ENCODE measurements at places on chromosomes 2 and 18.

DNA sequence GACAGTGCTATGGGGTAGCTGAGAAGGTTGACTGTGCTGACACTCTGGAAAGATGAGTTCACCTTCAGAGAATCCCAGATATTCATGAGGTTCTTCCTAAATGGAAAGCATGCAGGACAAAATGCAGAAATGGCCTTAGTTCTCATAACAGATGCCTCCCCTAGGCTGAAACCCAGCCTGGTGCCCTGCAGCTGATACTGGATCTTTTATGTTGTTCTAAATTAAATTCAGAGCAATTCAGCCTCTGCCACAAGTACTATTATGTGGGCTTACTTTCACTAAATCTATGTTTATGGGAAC lies 172.0 kb upstream of the SERPINE2 start:
- DNase-seq, result no peak

DNA sequence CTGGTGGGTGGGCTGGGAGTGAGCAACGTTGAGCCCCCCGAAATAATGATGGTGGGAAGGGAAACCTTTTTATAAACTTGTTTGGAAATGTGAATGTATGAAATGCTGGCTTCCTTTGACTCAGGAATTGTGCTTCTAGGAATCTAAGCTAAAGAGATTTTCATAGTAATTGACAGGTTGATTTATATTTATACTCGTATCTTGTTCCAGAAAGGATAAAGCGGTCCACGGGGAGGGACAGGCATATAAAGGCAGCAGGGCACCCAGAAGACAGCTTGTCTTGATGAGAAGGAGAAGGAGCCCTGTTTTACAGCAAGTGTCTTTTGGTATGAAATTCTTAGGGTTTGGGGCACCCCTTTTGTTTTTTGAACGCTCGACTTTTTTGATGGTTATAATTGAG lies 157.8 kb downstream of the AGAP1 start:
- DNase-seq, result no peak

- no peak for DNase-seq
Measured at GRCh38 chr2:241039416-241039815, 41.0 kb downstream of the SNED1 start.

DNA sequence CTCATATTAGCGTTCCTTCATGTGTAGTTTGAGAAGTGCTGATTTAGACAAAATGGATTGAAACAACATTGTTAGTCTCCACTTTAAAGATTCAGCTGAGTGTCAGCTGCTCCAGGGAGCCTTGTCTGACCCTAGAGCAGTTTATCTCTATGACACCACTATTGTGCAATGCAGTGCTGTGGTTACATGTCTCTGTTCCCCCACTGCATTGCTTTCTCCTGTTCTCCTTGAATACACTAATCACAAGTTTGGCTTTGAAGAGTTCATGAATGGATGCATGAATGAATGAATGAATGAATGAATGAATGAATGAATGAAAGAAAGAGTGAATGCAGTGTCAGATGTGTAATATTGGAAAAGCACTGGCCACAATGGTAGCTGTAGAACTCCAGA lies 38.3 kb downstream of the GCG start:
- no peak for DNase-seq

- DNase-seq, result no peak
Measured at GRCh38 chr2:89848763-89849368, 1157.4 kb downstream of the RPIA start.

DNA sequence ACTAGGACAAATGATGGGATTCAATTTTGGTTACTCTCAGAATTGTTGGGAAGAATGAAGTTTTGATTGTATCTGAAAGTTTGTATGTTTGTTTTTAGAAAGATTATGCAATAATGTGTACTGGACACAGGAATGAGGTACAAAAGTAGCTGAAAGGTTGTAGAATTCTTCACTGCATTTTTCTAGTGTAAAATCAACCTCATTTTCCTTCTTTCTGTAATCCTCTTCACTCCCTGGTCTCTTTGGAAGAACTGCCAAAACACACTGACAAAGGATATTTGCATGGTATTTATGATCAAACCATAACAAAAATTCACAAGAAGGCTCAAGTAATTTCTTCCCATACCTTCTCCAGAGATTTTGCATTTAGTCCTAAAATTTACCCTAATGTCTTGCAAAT lies 110.7 kb downstream of the ZEB2 start:
- no peak for DNase-seq

DNA sequence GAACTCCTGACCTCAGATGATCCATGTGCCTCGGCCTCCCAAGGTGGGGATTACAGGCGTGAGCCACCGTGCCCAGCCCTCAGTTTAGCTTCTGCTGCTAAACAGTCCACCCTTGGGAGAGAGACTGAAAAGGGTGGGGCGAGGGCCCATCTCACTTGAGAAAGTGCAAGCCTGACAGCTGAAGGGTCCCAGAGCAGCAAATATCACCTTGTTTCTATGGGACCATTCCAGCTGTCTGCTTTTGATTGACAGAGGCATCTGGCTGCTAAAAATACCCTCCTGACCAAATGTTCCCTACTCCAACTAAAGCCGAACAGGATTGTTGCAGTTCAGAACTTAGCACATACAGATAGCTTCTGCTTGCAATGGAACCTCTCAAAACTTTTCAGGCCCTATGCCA lies 436 bp upstream of the SMYD1 start:
- no peak for DNase-seq

- DNase-seq, result no peak
Measured at GRCh38 chr2:177669625-177670330, 277.2 kb downstream of the AGPS start.

DNA sequence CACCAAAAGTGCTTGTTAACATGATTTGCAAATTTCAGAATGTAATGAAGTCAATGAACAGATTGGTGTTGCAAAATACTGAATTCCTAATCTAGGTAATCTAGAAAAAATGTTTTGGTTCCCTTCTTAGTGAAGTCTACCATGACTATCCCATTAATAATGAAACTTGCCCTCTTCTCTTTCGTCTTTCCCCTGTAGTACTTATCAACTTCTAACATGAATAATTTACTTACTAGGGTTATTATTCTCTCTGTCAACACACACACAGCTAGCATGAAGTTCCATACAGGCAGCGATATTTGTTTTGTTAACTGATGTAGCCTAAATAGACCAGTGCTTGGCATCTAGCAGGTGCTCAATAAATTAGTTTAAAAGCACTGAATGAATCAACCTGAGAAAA lies 160.2 kb downstream of the NCK2 start:
- DNase-seq, result no peak

DNA sequence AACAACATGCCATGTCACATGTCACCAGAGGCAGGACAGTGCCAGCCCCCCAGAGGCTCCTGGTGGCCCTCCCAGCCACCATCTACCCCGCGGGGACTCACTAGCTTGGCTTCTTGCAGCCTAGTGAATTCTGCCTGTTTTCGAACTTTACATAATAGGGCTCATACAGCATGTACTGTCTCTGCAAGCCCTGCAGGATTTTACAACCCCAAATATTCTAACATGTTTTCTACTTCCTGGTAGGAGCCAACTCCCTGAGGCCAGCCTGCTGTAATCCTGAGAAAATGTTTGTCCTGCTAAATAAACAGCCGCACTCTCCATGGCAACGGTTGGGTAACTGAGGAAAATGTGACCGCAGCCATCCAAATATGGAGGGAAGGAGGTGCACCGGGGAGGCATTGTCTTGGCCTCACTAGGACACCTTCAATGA lies 2.7 kb downstream of the PER2 start:
- no peak for DNase-seq

DNA sequence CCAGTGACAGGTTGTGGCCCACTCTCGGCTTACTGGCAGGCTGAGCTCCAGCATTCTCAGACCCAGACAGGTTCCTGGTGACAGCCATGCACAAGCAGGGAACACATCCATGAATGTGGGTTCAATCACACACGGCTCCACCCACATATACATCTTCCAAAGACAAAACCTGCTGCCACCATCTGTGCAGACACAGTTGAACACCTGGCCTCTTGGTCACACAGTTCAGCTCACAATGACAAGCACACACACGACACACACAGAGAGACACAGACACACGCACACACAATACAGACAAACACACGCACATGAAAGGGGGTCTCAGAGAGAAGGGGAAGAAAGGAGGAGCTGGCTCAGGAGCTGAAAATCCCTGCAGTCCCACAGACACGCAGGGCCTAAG lies 32.1 kb upstream of the PTMA start:
- no peak for DNase-seq

DNA sequence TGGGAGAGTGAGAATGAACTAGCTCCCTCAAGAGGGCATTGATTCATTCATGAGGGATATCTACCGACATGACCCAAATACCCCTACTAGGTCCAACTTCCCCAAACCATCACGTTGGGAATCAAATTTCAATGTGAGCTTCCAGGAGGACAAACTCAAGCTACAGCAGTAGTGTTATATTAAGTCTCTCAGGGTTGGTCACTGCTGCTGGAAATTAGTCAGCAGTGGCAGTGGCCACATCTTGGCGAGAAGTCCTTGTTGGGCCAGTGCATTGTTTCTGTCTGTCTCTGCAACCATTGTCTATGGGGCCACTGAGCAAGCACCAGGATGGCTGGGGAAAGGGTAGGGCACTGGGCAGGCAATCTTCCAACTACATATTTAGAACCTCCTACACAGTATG lies 47.5 kb downstream of the THUMPD2 start:
- DNase-seq, result no peak

DNA sequence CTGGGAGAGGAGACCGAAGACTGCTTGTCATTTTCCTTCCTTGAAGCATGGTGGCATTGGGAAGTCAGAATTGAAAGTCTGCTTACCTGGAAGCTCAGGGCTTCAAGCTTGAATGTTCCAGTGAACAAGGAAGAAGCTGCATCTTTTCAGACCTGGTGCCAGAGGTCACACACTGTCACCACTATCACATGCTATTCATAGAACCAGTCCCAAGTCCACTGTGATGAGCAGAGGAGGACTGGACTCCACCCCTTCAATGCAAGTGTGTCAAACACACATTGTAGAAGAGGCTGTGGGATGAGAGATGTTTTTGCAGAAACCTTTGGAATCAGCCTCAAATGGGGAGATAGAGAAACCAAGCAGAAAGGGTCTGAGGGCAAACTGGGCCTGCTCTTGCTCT lies 81.4 kb downstream of the LYPD1 start:
- no peak for DNase-seq

- no peak for DNase-seq
Measured at GRCh38 chr18:3391704-3392466, 58.1 kb upstream of the TGIF1 start.

DNA sequence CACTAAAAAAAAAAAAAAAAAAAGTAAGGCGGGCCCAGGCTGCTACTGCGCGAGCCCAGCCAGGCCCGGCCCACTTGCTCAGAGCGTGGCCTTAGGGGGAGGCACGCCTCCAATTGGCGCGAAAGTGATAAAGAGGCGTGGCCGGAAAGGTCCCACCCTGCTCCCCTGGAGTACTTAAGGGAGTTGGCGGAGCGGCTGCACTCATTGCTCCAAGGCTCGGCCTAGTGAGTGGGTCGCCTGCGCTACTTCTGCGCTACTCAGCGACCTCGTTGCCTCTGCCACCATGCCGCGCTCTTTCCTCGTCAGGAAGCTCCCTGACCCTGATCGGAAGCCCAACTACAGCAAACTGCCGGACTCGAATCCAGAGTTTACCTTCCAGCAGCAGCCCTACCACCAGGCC lies 36.9 kb downstream of the UNC80 start:
- no peak for DNase-seq

GRCh38 chr2:112869258-112869842 lies 32.8 kb upstream of the IL1B start:
- no peak for DNase-seq

DNA sequence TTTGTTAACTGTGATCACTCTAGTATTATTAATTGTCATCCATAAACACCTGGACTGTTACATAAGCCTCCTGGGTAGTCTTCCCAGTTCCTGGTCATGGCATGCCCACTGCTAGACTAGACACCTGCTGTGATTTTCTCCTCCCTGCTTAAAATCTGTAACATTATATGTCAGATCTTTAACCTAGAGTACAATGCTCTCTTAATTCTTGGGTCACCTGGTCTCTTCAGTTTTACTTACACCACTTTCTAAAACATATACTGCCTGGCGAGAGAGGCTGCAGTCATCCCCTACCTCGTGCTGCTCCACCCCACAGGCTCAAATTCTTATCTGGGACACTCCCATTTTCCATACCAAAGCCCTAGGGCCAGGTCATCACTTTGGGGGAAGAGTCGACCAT lies 161.3 kb downstream of the CDH2 start:
- DNase-seq, result no peak

DNA sequence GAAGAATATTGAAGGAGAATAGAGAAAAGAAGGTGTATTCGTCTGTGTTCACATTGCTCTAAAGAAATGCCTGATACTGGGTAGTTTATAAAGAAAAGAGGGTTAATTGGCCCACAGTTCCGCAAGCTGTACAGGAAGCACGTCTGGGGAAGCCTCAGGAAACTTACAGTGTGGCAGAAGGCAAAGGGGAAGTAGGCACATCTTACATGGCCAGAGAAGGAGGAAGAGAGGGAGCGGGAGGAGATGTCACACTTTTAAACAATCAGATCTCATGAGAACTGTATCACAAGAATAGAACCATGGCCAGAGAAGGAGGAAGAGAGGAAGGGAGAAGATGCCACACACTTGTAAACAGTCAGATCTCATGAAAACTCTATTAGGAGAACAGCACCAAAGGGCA lies 159.6 kb upstream of the TPO start:
- DNase-seq, result no peak

- peak; percentile 28 for DNase-seq
Measured at GRCh38 chr2:20675701-20676352, 8.9 kb downstream of the GDF7 start.

DNA sequence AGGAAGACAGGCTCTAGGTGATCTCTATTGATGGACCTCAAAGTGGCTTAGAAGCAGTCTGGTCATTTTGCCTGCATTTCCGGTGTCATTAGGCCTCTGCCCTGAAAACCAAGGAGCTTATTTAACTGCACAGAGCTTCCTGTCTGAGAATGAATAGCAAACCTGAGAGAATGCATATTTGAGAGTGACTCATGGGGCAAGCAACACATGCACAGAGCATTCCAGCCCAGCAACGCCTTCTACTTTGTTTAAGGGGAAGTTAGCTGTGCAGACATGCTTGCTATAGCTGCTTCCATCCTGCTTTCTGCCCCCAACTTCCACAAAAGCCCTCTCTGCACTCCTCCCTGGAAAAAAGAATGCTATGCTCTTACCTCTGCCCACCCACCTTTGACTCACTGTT lies 232.8 kb downstream of the GRB14 start:
- no peak for DNase-seq

- no peak for DNase-seq
Measured at GRCh38 chr18:58456625-58457024, 172.3 kb downstream of the ALPK2 start.

- DNase-seq, result no peak
Measured at GRCh38 chr2:189082376-189082975, 97.1 kb downstream of the COL5A2 start.

DNA sequence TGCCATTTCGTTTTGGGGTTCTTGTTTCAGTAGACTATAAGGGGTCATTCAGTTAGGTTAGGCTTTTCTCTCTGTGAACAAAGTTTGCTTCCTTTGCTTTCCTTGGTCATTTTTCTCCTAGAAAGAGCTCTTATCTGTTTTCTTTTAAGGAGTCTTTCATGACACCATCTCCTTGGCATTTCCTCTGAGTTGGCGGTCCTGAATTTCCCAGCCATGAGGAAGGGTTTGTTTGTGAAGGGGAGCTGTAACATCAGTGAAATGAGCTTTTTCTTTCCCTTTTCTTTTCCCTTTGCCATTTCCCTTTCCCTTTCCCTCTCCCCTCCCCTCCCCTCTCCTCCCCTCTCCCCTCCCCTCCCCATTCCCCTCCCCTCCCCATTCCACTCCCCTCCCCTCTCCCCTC lies 61.7 kb downstream of the MAP4K4 start:
- DNase-seq, result no peak

Data from CD8-positive, alpha-beta T cell (primary cell).